Ecto neural progenitor cell (in vitro differentiated cells): ENCODE measurements at places on chromosomes 12 and 14.

DNA sequence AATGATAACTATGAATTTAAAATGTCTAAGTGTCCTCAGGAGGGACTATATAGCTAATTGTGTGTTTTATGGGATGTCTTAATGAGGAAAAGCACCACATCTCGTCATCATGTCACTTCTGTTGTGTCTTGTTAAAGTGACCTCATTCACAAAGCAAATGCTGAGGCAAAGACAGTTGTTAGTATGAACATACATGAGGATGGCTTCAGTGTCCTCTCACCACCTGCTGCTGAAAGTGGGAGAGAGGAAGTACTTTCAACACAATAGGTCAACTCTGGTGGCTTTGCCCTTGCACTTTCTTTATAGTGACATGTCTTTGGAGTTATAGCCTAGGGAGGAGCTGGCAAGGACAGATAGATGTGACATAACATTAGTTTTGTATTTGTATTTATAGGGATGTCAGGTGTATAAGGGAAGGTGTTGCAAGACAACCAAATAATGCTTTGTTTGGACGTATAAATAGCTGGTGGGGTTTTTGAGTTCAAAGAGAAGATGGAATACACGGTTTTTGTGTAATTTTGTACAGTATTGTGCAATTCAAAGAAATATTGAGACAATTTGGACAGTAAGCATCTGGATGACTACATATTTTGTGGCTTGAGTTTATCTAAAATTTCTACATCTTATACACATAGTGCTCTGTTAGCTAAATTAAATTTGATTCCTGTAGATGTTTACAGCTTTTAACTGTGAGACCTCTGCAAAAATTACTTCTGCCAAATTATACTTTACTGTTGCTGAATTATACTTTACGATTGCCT is 131.7 kb upstream of the ATP2B1 start:
- DNase-seq, result no peak

- DNase-seq, result peak; percentile 89
Observed at GRCh38 chr12:57611108-57611826, at the start of gene ARHGEF25. Gene ARHGEF25, plus strand, starts transcription at chr12:57611435. Its CDS starts 460 bp downstream, at chr12:57611895.

DNA sequence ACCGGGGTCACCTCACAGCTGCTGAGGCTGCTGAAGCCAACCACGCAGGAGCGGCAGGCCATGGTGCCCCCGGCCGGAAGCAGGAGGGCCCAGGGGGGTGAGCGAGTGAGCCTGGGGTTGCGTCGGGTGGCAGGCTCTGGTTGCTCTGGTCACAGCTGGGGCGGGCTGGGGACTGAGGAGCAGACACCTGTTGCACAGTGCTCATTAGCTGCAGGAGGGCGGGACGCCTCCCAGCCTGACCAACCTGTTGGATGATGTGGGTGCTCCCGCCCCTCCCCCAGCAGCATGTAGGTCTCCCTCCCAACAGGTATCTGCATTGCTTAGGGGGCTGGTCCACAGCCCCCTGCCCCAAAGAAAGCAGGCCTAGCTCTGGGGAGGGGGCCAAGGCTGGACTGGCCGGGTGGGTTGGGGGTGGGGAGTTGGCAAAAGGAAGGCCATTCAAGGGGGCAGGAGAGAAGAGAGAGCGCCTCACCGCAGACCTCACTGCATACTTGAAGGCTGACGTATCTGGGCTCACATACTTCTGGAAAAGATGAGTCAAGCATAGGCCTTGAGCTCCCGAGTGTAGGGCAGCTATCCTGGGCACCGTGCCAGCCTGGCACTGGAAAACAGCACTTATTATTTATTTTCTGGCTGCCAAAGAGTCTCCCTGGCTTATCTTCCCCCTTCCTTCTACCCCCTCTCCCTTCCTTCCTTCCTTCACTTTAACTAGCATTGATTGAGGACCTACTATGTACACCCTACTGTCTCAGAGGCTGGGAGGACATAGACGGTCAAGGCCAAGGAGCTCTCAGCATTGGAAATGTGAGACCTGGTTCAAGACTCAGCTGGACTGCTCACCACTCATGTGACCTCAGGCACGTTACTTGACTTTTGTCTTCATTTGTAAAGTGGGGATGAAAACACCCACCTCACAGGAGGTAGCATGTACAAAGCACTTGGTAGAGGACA is at the start of gene KRT80:
Gene KRT80, minus strand, starts transcription at position 174 of the 951 bp plus-strand sequence. Its CDS starts 112 bp downstream, at position 62.
- no peak for DNase-seq

DNA sequence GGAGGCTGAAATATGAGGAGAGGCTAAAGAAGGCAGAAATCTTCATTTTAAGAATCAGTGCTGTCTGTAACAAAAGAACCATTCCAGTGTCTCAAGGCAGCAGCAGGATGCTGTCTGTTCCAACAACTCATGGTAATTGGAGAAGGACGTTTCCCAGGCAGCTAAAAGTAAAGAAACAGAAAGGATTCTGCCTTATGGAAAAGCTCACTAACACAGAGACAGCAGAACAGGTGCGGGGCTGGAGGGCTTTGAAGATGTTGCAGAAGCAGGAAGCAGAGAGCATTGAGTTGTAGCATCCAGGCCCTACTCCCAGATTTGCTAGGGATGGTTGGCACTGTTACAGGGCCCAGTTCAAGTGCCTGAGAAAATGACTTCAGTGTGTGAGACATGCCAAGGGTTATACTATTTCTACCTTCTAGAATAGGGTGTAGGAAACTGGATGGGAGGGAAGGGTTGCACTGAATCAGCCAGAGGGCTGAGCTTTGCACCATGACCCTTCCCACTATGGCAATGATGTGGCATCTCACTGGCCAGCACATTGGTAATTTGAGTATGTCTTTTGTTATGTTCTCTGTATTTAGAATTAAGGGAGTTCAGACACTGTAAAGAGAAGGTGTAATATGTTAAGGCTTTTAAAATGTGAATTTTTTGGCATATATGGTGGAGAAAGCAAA is 160.0 kb upstream of the FBXO33 start:
- no peak for DNase-seq

DNA sequence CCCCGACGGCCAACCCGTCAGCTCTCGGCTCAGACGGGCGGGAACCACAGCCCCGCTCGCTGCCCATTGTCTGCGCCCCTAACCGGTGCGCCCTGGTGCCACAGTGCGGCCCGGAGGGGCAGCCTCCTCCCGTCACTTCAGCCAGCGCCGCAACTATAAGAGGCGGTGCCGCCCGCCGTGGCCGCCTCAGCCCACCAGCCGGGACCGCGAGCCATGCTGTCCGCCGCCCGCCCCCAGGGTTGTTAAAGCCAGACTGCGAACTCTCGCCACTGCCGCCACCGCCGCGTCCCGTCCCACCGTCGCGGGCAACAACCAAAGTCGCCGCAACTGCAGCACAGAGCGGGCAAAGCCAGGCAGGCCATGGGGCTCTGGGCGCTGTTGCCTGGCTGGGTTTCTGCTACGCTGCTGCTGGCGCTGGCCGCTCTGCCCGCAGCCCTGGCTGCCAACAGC is at the start of gene WNT1:
Gene WNT1, plus strand, starts transcription at position 32 of the 450 bp plus-strand sequence. Its CDS starts 329 bp downstream, at position 361.
- no peak for DNase-seq
